H7 (cell line): ENCODE measurements at places on chromosomes 5 and 9. TPM values are rescaled to one million over a fixed set of nuclear protein-coding genes. Genes with fewer than 3 reads are reported as not detected.

TRIO gene
- total RNA-seq: 39.7 and 49.3 TPM in 2 replicates

ROR2 gene
- total RNA-seq: 19.4 and 40.0 TPM in 2 replicates

DNA sequence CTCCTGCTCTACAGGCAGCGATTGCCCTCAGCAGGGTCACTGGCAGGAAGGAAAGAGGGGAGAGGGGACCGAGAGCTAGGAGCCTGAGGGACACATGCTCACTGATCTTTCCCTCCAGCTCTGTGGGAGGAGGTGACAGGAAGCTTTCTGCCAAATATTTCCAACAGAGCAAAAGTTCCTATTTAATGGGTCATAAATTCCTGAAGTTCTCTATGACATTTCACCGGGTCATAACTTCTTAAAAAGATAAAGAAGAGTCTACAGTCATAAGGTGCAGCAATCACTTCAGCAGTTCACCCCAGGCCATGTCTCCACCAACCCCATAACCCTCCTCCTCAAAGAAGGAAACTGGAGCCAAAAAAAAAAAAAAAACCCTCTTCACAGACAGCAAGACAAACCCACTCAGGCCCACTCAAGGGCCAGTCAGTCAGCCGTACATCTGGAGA is 481.1 kb downstream of the NR2F1-AS1 start:
- DNase-seq: no peak

DNA sequence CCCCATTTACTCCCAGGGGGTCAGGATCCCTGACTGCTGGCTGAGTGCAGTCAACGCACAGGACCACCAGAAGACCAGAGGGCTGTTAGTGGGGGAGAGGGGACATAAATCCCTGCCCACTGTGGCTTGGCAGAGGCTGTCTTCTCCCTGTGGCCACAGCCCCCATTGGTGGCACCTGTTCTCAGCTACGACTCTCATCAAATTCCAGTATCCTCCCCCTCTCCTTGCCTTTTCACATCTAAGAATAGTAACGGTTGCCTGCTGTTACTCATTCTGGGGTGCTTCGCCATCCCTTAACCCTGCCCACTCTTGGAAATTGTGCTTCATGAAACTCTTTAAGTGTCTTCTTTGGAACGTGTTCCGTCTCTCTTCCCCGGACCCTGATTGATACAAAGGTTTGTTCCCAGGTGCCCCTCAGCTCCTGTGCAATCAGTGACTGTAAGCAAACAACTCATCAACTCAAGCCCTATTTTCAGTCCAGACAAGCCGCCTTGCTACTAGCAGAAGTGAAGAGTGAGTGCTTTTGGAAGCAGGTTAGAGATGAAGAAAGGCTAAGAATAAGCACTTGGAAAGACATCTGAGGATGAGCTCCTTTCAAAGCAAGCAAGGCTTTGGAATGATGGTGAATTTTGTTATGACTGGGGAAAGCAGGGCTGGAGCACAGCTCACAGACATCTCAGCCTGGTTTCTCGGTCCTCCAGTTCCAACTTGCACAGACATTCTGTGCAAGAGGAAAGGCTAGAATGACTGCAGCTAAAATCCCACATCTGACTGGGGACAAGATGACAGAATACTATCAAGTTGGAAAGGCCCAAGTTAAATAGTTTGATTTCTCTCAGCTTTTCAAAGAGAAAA is 22.9 kb upstream of the DENND1A start:
- DNase-seq: no peak

DNA sequence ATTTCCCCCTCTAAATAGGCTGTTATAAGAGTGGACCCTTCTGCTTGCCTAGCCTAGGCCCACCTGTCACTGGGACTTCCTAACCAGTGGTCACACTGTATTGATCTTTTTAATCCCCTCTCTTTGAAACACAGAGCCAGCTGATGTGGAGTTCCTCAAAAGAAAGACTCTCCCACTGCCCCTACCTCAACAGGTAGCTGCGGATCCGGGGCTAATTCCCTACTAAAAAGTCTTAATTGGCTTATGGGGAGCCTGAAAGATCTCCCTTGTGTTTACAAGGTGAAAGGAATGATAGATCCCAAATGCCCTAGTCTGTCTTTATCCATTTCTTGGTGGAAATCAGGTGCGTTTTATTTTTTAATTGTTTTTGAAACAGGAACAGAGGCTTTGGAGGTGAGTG is 2.0 kb downstream of the NEUROG1 start:
- no peak for DNase-seq

GRCh38 chr5:177366528-177367322 is 9.0 kb downstream of the RGS14 start:
- peak; percentile 100 for DNase-seq

- DNase-seq: no peak
Observed at GRCh38 chr9:7216004-7216841, 458.4 kb downstream of the KDM4C start.
